Activated naive CD4-positive, alpha-beta T cell treated with Interleukin-2 at 50 U/mL for 16 hours (primary cell): ENCODE measurements at places on chromosomes 1 and 21.

GRCh38 chr21:28687586-28687985 is 305.1 kb downstream of the LTN1 start:
- DNase-seq = no peak

DNA sequence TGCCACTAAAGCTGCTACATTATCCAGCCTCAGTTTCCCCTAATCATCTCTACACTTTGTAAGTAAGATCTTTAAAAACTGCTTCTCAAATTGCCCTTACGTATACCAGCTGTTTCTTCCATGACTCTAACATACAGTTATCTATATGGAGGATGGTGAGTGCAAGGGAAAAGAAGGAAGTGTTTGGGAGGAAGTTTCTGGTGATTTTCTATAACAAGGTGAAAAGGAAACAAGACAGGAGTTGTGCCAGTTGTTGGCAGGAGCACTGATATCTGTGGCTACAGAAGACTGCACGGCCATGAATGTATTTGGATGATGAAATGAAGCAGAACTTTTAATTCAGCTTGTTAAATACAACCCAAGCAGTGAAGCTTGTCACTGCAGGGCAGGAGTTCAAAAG is 32.3 kb upstream of the NHLH2 start:
- DNase-seq = no peak

- no peak for DNase-seq
Observed at GRCh38 chr1:33270379-33270778, 14.1 kb downstream of the ZNF362 start.

- no peak for DNase-seq
Observed at GRCh38 chr1:44962729-44963128, 23.7 kb downstream of the EIF2B3 start.

DNA sequence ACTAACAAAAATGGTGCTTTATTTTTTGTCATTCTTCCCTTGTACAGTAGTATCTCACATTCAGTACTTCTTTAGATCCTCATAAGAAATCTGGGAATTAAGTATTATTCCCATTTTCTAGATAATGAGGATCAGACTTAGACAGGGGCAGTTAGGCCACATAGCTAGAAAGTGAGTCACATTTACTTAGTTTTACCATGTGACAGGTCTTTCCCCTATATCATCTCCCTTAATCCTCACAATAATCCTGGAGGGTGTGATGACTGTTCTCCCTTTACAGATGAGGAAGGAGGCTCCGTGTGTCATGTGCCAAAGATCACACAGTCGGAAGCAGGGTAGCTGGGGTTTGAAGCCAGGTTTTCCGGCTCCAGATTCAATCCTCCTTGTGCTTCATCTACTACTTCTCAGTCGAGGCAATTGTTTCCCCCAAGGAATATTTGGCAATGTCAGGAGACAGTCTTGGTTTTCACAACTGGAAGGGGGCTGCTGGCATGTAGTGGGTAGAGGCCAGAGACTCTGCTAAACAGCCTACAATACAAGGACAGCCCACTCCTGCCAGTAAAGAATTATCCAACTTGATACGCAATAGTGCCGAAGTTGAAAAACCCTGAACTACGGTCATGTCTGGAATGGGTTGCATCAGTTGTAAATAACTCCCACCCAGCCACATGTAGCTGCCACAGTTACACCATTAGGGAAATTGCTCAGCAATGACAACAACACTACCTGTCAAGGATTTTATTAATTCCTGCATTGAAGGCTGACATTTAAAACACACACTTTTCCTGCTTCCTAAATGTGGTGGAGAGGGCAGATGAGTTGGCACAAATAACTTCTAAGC is 54.5 kb downstream of the C8B start:
- DNase-seq = no peak

DNA sequence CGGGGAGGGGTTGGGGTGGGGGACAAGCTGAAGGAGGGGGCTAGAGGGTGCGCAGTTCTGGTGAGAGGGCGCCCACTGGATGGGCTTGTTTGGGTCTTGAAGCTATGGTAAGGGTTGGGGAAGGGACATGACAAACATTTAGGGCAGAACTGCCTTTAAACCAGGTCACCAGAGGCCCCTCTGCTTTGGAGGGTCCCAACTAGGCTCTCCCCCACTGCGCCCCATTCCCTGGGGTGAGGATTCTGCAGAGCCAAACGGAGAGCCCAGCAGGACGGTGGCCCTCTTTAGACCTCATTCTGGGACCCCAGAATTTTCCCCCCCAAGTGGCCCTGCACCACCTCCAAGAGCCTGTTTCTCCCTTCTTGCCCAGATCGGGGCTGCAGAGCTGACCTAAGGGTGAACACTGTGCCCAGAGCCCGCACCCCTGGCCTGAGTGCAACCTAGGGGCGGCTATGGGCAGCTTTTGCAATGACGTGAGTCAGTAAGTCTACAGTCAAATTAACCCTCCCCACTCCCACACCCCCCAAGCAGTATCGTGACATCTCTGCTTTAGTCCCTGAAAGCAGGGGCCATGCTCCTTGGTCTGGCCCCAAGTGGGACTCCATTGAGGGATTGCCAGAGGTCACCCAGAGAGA is 593.8 kb downstream of the MATN1 start:
- DNase-seq = no peak

DNA sequence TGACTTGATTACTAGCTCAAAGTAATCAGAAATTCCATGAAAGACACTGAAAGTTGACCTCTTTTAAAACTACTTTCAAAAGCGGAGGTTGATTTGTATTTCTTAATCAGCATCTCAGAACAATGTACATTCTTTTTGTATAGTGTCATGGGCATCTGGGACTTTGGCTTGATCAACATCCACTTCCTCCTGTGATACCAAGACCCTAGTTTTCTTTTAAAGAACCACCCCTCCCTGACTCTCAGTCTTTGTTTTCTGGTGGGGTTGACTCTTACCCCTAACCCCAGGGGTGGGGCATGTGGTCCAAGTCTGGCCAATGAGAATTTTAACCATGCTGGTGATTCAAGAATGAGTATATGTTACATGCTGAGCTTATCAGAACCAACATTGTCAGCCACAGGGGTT is 21.7 kb upstream of the IRF2BP2 start:
- DNase-seq = no peak

- no peak for DNase-seq
Observed at GRCh38 chr1:43824795-43825194, 108.8 kb upstream of the ARTN start.

DNA sequence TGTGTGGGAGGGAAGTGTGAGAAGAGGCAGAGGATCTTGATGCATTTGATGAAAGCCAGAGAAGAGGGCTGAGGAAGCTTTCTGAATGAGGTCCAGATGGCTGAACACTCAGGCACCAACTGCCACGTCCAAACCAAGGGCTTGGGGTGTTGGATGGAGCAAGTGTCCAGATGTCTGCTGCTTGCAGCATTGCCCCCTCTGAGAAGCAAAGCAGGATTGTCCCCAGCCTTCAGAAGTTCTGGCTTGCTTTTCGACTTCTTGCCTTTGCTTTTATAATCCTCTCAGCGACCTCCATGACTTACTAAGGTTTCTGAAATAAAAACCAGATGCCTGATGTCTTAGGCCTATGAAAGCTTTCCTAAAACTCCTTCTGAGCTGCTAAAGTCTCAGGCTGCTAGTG is 182.5 kb downstream of the HUNK start:
- no peak for DNase-seq

GRCh38 chr21:17051054-17051453 is 461.8 kb upstream of the CXADR start:
- DNase-seq = no peak

- no peak for DNase-seq
Observed at GRCh38 chr1:174932587-174932986, 67.2 kb upstream of the CACYBP start.

GRCh38 chr1:244849189-244849866 is 13.9 kb downstream of the COX20 start:
- no peak for DNase-seq

- DNase-seq = no peak
Observed at GRCh38 chr1:232191560-232191959, 438.4 kb downstream of the SIPA1L2 start.

DNA sequence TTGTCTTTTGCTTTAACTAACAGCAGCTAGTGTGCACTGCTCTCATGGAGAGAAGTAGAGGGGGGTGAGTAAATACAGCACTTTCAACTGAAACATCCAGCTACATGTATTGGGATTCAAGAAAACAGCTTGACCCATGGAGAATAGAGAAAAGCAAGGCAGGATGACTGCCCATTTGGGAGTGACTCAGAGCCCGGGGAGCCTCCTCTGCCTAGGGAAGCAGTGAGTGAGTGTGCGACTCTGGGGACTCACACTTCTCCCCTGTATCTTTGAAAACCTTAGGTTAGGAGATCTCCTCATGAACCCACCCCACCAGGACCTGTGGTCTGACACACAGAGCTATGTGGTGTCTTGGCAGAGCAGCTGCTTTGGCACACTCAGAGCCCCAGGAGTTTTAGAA is 82.0 kb upstream of the PTGFR start:
- DNase-seq = no peak

DNA sequence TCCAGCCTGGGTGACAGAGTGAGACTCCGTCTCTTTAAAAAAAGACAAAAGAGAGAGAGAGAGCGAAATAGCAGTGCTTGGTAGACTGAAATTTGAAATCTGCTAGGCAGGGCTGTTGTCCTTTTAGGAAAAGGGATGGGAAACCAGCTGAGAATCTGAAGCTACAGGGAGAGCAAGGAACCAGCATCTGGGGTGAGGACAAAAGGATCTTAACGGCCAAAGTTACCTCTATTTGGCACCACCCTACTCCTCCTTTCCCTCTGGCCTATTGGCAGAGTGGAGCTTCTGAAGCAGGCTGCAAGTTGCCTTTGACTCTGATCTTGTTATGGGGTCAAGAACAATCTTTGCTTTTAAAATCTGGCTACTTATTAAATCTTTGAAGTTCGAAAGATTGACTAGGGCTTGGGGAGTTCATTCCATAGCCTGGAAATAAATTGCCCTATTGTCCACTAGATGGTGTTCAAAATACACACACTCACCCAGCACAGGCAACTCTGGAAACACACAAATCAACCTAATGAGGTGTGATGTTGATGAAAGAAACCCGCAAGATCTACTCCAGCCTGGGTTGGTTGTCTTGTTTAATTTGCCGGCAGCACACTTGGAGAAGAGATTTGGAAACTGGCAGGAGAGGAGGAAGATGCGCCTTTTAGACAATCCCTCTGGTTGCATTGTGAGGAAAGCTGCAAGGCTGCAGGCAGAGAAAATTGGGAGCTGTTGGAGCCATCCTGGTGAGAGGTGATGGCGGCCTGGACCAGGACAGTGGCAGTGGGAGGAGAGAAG is 16.5 kb upstream of the PARP1 start:
- DNase-seq = no peak

DNA sequence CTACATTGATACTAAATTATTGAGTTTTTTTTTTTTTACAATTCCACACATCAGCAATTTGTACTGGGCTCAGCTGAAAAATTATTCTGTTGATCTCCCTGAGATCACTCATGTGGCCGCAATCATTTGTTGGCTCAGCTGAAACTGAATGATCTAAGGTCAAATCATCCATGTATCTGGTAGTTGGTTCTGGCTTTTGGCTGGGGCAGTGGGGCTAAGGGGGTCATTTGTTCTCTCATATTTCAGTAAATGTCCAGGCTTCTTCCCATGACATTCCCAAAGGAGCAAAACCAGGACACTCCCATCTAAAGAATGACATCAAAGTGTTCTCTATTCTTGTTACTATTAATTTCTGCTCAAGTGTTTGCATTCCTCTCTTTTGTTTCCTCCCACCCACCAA is 806.7 kb upstream of the ADGRL2 start:
- DNase-seq = no peak
